Inflammatory macrophage treated with lipopolysaccharide for 4 hours (primary cell): ENCODE measurements at places on chromosomes 2 and 18.

DNA sequence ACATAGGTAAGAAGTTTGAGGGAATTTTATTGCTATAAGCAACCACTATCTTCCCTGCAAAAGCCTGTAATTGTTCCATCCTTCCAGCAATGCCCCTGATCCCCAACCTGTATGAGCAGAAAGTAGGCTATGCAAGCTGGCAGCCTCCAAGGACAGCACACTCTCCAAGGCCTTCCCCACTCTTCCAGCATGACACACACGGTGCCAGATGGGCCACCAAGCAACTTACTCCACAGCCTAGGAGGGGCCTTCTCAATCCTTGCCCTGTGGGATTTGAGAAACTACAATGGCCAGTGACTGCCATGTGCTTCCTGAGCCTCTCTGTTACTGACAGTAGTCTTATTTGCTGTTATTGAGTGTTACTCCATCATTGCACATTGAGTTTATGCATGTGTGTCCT lies 137.5 kb downstream of the ACTR3 start:
- DNase-seq = no peak

DNA sequence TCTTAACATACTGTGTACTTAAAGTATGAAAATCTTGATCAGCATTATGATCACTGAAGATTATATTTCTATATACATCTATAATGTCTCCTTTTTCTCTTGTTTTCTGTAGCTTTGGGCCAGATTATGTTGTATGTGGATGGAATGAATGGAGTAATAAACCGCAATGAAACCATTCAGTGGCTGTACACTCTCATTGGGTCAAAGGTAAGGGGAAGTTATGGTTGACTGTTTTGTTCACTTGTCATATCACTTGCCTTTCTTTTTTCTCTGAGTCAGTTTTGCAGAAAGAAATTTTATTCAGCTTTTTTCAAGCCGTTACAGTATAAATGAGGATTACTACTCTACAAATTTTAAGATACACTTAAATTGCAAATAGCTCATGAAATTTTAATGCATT lies 252.5 kb downstream of the TPGS2 start:
- no peak for DNase-seq

DNA sequence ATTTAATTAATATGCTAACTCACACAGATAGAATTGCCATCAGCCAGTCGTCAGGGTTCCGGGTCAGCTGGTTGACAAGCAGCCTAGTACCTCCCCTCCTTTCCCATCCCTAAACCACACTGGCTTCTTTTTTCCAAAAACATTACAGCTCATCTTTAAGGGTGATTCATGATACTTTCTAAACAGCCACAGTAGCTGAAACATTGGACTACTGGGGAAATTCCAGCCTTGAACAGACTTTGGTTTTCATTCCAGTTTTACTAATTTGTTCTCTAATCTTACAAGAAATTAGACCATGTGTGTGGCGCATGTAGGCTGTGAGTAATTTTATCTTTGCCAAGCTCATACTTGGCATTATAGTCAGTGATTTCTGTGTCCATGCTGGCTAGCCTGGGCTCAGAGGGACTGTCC lies 110.8 kb downstream of the FMNL2 start:
- DNase-seq = peak; percentile 95

- DNase-seq = no peak
Observed at GRCh38 chr2:109351164-109351756, 222.3 kb downstream of the SH3RF3 start.

- no peak for DNase-seq
Observed at GRCh38 chr18:46469186-46469915, 187.7 kb downstream of the LOXHD1 start.

GRCh38 chr2:104890685-104891069 lies 36.8 kb downstream of the POU3F3 start:
- no peak for DNase-seq

- DNase-seq = no peak
Observed at GRCh38 chr2:126999106-126999756, 100.5 kb downstream of the TEX51 start.

DNA sequence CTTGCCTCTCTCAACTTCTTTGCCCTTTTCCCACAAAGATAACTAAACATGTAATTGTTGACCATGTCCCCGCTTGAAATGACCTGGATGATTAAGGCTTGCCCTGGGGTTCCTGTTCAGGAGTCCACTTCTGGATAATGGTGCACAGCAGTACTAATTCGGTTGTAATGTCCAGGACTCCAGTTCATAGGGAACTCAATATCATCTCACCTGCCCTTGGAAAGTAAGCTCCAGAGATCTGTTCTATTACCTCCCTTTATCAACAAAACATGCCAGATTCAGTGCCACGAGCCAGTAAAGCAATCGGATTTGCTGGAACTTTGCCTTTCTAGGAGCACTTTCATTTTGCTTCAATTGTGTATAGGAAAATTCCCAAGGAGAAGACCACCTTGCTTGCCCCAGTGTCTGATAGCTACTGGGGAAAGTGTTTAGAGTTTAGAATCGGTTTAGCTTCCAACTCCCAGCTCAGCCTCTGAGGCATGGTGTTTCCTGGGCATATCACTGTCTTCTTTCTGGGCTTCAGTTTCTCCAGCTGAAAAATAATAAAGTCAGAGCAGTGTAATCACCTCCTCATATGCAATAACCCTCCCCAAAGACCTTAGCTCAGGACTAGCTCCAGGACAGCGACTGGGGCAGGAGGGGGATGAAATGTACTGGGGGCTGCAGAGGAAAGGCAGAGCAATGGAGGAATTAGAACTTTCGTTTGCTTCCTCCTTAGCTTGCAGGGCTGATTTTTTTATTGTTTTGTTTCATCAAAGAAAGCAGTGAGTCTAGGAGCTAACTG lies 162.6 kb upstream of the CYRIA start:
- DNase-seq = no peak

DNA sequence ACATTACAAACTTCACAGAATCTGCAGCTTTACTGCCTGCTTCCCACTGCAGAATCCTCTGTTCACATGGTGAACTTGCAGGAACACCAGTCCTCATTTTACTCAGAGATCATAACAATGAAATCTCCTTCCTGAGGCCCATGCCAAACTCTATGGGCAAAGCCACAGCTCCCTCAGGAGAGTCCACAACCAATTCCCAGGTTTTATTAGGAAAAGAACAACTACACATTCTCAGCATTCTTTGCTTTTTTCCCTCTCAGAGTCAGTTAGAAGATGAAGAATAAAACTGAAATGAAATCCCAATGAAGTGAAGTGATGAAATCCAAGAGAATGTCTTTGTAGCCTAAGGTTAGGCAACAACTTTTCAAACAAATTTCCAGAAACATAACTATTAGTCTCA lies 233.7 kb downstream of the DSEL start:
- DNase-seq = no peak

DNA sequence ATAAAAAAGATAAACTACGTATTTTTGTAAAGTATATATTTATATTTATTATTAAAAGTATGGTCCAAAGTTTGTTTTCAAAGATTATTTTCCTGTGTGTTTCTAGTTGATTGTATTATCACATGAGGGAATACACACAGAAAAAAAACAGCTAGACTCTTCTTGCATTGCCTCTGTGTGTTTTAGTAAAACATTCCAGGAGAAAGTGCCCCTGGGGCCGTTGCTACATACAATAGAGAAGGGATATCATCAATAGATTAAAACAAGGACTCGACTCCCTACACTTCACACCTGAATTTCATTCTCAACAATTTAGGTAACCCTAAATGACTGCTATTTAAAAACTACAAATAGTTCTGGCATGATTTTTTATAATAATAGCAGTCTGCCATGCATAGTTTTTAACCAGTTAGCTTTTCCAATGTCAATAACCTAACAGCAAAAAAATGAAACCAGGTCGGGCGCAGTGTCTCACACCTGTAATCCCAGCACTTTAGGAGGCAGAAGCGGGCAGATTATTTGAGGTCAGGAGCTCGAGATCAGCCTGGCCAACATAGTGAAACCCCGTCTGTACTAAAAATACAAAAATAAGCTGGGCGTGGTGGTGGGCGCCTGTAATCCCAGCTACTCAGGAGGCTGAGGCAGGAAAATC lies 171.3 kb downstream of the DNAH6 start:
- DNase-seq = no peak

- peak; percentile 49 for DNase-seq
Observed at GRCh38 chr18:49041435-49042245, 90.9 kb upstream of the SMAD7 start.

- peak; percentile 71 for DNase-seq
Observed at GRCh38 chr18:58856881-58857280, 7.8 kb upstream of the ZNF532 start.

GRCh38 chr2:112143150-112143549 lies 5.0 kb downstream of the FBLN7 start:
- DNase-seq = no peak

GRCh38 chr18:2002151-2002550 lies 569.2 kb downstream of the METTL4 start:
- no peak for DNase-seq

DNA sequence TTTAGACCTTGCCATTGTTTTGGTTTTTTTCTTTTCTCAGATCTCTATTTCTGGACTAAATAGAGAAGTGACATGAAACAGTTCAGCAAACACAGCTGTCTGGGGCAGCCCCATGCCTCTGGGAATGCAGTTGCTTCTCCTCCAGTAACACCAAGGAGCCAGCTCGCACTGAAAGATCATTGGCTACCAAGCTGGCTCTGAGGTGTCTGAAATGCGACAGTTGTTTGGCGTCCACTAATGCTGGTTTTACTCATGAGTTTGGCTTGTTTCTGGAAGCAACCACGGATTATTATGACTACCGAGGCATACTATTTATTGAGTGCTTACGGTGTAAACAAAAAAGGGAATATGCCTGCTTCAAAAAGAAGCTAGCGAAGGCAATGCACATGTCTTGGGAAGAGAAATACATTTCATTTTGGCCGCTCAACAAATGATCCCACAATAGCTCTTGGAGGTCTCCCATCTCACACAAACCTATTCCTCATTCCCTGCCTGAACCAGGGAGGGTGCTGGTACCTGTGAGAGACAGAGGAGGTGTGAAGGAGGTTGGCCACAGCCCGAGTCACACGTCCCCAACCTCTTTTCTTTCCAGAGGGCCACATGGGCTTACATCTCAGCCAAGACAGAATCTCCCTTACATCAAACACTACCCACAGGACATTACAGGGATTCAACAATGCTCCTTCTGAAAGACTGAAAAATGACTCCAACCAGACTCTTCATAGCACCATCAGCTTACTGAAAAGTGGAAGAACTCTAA lies 37.5 kb upstream of the NEB start:
- DNase-seq = peak; percentile 1

DNA sequence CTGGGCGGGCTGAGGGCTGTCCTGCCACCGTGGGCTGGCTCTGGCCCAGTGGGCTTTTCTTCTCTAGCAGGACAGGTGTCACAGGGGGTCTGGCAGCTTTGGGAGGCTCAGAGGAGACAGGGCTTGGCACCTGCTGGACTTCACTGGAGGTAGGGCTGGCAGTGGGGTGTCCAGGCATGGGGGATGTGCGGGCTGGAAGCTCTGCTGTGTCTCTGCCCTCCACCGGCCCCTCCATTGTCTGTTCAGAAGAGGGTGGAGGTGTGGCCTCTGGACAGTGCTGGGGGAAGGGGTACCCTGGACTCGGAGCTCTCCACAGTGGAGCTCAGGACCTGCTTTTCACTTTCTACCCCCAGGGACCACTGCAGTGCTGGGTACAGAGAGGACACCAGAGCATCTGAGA lies 9.2 kb downstream of the PTPRN start:
- DNase-seq = no peak

- peak; percentile 74 for DNase-seq
Observed at GRCh38 chr2:129877289-129877741, 102.2 kb upstream of the RAB6C start.

DNA sequence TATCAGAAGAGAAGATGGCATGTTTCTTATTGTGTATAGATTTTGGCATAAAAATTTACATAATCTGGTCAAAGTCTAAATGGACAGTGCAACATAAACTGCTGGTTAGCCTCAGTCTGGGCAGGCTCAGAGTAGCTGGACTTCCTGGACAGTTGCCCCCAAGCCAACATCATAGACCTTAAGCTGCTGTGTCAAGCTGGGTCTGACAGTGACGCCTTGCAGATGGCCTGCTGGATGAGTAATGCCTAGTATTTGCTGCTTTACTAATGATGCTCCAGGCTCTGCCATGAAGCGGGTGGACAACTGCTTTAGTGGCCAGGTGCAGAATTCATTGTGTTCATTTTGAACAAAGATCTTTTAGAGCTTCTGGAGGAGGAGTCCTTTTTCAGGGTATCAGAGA lies 603.7 kb upstream of the ZEB2 start:
- DNase-seq = no peak

DNA sequence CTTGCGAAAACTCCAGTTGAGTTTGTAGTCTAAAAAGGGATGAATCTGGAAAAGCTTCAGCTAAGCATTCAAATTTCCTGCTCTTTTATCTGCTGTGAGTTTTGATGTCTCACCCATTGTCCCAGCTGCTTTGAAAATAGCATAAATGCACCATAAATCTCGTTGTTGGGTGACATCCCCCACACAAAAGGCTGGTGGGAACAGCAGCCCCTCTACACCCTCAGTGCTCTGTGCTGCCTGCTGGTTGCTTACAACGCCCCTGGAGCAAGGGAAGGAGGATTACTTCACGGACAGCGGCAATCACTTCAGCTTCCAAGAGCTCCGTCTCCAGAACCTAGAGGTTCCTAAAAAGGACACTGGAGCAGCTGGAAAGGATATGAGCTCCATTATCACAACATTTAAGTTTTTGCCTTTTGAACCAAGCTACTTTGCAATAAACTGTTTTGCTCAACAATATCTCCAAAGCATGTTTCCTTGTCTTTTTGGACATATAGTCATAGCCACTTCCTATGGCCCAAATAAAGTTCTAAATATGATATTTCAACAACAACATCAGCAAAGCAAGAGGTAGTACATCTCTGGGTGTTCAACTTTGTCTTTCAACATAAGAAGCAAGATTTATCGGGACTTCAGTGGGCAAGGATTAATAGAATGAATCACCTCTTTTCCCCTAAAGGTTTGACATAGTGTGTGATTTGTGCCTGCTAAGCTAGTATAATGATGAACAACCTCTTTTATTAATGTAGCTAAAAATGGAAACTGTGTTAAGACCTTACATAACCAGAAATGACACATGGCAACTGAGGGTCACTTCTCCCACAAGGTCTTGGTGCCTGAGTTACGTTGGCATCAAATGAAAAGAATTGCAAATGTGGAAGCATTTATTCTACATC lies 413.5 kb downstream of the TXNL1 start:
- no peak for DNase-seq

- DNase-seq = no peak
Observed at GRCh38 chr2:102149243-102149642, 6.7 kb downstream of the IL1R1 start.

- no peak for DNase-seq
Observed at GRCh38 chr18:52408800-52409302, 68.9 kb downstream of the DCC start.

- no peak for DNase-seq
Observed at GRCh38 chr2:108189316-108189715, 50.5 kb upstream of the SULT1C3 start.

DNA sequence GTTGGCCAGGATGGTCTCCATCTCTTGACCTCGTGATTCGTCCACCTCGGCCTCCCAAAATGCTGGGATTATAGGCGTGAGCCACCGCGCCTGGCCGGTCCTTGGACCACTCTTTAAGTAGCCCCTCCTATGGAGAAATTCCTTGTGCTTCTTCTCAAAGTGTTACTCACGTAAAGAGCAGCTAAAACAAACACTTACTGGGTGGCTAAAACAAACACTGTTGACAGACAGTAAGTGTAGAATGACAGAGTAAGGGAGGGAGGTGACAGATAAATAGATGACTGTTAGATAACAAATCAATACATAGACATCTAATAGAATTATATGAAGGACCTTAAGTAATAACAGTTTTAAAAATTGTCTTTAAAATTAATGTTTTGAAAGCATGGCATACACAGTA lies 40.9 kb upstream of the RASGRP3 start:
- DNase-seq = no peak
